ENCODE measurements at places on chromosomes 1 and 21.

GRCh38 chr21:33815143-33815707, 100.4 kb downstream of the ATP5PO start:
- DNase-seq: no peak

GRCh38 chr1:155250246-155250632, 5.0 kb downstream of the ENTREP3 start:
- DNase-seq: no peak

- DNase-seq: peak; percentile 20
Measured at GRCh38 chr1:168811176-168811575, 82.2 kb upstream of the DPT start.

- DNase-seq: no peak
Measured at GRCh38 chr1:147625362-147625995, 44.8 kb downstream of the ACP6 start.

GRCh38 chr1:70990469-70991253, 57.0 kb downstream of the PTGER3 start:
- DNase-seq: no peak

DNA sequence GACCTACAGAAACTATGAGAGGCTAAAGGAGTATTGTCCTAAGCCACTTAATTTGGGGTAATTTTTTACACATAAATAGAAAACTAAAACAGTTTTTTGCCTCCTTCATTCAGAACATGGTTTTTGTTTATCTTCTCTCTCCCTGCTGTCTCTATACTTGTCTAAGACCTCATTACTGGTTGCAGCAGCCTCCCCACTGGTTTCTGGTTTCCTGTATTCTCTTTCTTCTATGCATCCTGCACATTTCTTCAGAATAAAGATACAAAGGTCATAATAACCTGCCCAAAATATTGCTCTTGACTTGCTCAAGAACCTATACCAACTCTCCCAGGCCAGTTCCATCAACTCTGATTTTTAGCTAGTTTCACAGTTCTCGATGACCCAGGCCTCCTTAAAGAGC, 19.8 kb upstream of the BOLA1 start:
- DNase-seq: no peak

- DNase-seq: no peak
Measured at GRCh38 chr1:201640624-201641023, 101.7 kb downstream of the NAV1 start.

DNA sequence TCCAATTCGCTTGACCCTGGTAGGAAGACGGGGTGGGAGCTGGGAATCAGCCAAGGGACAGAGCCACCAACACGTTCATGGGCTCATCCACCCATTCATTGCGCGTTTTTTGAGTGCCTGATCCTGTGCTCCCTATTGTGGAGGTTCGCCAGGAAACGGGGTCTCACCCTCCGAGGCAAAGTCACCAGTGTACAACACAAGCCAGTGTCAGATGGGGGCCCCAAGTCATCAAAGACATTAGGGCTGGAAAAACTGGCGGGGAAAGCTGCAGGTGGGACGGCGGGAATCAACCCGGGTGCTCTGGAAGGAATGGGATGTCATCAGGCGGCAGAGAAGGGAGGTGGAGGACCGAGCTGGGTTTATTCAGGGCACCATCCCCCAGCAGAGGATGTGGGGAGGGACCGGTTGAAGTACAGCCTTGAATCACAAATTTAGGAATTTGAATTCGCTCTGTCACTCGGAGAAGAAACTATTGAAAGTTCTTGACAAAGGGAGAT, 667 bp upstream of the NID1 start:
- no peak for DNase-seq

GRCh38 chr1:17802164-17802563, 47.0 kb downstream of the ACTL8 start:
- DNase-seq: no peak

DNA sequence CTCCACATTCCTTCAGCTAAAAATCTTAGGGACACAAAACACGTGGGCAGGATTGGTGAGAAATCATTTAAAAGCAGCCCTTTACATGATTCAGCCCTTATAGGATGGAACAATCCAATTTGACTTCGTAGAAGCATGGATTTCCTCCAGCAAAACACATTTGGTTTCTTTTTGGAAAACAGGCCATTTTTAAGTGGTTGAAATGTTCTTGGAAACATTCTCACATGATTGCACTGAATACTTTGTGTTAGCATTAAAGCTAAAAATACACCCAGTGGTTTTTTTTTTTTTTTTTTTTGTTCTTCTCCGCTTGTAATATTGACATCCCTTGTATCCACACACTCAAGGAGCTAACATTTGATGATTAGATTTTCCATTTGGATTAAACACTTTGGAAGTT, 42.1 kb upstream of the ABCG1 start:
- DNase-seq: no peak

GRCh38 chr1:186178426-186179043, 196.5 kb downstream of the TPR start:
- DNase-seq: peak; percentile 88

DNA sequence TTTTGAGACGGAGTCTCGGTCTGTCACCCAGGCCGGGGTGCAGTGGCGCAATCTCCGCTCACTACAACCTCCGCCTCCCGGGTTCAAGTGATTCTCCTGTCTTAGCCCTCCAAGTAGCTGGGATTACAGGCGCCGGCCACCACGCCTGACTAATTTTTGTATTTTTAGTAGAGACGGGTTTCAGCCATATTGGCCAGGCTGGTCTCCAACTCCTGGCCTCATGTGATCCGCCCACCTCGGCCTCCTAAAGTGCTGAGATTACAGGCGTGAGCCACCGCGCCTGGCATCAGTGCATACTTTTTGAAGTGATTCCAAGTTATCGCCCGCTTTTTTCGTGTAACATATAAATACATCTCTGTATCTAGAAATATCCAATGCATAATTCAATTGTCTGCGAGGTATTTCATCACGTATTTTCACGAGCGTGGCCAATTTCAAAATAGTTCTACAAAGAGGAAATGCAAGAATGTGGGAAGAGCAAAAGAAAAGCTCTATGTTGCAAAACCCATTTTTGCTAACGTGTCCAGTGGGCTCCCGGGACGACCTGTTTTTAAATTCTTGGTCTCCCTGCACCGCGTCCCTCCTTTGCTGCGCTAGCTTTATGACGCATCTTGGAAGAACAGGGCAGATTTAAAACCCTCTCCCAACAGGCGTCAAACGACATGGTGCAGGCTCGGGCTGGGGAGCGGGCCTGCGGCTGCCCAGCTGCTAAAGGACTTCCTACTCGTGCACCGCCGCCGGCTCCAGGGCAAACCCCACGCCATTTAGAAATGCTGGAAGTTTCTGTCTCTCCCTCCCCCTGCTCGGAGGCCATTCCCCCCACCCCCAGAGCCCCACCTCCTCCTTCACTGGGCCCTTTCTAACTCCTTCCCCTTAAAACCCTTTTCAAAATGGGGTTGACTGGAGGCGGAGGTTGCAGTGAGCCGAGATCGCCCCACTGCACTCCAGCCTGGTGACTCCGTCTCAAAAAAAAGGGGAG, 923 bp upstream of the IFNGR2 start:
- no peak for DNase-seq

GRCh38 chr1:57623039-57623790, 199.4 kb upstream of the DAB1 start:
- no peak for DNase-seq

DNA sequence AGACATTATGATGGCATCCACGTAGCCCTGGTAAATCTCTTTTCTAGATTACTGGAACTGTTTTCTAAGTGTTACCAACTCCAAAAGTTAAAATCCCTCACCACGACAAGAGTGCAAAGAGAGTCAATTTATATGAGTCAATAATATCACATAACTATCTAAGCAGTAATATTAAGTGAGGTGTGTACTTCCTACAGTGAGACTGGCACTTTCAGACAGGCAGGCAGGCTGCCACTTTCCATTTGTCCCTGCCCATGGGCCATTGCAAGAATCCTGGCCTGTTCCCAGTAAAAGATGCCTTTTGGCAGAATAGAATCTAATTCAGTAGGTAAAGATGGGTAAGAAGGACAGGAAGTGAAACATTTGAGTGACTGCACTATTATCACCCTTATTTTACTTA, 355.6 kb downstream of the PTBP2 start:
- no peak for DNase-seq

- DNase-seq: no peak
Measured at GRCh38 chr1:97647776-97648175, 273.1 kb downstream of the DPYD start.

GRCh38 chr1:157097692-157098091, 1.9 kb downstream of the ETV3L start:
- no peak for DNase-seq

- no peak for DNase-seq
Measured at GRCh38 chr1:112706505-112707220, at the start of gene RHOC. Gene RHOC, minus strand, starts transcription at chr1:112707127. Its CDS starts 3,328 bp downstream, at chr1:112703799.

GRCh38 chr1:39372105-39372504, 119.3 kb upstream of the BMP8A start:
- DNase-seq: no peak

GRCh38 chr1:208933984-208934525, 649.5 kb upstream of the CAMK1G start:
- no peak for DNase-seq

DNA sequence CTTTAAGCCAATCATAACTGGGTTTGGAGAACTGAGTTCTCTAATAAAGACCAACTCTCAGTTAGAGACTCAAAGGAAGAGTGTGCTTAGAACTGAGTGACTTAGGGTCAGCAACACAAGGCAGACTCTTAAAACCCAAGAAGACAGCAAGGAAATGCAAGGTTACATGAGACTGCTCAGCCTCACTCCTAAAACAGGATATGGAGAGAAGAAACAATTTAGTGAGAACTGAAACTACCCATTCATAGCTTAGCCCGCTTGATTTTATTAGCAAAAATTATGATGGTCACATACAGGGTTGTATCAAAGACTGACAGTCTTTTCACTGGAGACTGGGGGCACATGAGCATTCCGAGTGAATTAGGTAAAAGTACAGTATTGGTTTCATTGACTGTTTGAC, 78.9 kb upstream of the DMRTA2 start:
- no peak for DNase-seq

- no peak for DNase-seq
Measured at GRCh38 chr1:100721526-100722207, 2.1 kb downstream of the VCAM1 start.

- DNase-seq: peak; percentile 89
Measured at GRCh38 chr1:243598433-243598832, 251.6 kb downstream of the AKT3 start.

DNA sequence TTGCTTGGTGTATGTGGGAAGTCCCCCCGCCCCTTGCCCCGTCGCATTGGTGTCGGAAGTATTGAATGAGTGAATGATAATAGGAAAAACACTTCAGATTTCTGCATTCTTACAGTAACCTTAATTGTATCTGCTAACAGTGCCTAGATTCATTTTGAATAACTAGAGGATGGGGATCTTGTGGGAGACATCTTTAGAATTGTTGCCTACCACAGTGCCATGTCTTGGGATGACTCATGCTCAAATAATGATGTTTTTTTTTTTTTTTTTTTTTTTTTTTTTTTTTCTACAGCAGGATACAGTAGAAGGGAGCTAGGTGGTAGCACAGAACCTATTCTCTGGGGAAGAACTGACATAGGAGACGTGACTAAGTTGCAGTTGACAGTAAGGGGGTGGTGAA, 237.9 kb downstream of the USP25 start:
- no peak for DNase-seq

DNA sequence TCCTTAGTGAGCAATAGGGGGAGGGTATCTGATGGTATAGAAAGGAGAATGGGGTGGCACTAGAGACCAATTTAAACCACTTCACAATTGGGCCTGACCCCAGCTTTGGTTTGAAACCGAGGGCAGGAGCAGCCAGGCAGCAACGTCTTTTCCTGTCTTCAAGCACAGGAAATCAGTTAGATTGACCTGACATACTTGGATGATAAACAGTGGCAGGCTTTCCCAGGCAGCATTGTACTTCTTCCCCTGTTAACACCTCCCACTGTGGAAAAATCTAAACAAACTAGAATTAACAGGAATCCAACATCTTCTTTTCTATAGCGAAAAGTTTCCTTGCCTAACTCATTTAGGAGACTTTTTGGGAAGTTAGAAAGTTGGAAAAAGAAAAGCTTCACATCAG, 40.6 kb downstream of the SELL start:
- no peak for DNase-seq

DNA sequence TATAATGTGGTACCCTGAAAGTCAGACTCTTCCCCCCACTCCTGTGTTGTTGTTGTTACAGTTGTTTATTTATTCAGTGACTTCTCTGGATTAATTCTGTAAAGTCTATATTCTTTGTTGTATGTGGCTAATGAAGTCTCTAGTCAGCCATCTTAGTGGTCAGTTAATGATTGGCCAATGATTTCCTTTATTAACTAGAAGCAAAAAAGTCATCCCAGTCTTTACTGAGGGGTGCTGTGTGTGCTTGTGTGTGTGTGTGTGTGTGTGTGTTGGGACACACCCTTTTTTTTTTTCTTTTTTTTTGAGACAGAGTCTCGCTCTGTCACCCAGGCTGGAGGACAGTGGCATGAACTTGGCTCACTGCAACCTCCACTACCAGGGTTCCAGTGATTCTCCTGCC, 37.3 kb upstream of the HYI start:
- no peak for DNase-seq

DNA sequence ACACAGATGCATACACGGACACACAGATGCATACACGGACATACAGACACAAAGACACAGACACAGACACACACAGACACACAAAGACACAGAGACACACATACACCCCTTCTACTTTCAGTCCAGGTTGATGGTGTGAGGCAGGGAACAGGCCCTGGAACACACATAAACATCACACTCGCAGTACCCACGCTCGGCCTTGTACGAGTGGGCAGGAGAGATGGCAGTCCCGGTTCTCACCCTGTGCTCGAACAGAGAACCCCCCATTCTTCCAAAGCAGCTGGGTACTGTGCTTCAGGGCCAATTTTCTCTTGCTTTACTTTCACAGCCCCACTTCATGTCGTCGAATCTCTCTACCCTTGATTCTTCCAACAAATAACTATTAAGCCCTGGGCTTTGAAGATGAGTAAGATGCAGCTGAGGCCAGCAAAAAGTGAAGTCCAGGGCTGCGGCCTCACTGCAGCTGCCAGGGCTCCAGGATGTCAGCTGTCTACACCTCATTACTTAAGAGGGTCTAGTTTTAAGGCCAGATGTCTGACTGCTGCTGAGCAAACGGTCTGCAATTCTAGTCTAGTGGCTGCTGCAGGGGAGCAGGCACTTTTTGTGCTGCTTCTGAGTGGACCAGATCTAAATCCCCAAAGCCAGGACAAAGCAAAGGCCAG, 90.1 kb downstream of the PGBD5 start:
- no peak for DNase-seq

- no peak for DNase-seq
Measured at GRCh38 chr1:152189657-152190442, 30.8 kb upstream of the RPTN start.

DNA sequence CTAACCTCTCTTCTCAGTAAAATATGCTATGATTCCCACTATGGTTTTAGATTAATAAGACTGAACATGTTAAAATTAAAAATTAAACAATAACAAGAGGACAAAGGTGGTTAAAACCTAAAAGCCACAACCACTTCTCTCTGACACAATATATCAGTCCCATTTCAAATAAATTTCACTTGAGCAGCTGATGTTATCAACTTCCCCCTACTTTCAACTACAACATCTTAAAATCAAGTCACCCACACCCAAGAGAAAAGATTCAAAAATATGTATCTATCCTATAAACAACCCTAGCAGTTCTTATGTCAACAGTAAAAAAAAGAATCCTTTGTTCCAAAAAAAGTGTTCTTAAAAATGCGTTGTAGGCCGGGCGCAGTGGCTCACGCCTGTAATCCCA, 7.5 kb downstream of the PUM1 start:
- DNase-seq: no peak

- DNase-seq: peak; percentile 40
Measured at GRCh38 chr1:1024771-1025699, 5.1 kb downstream of the AGRN start.

Data from epithelial cell of prostate (primary cell).